ENCODE measurements at places on chromosomes 5 and 9.
A peak's percentile ranks its signal among the peaks of the same experiment; 100 is the strongest.

DNA sequence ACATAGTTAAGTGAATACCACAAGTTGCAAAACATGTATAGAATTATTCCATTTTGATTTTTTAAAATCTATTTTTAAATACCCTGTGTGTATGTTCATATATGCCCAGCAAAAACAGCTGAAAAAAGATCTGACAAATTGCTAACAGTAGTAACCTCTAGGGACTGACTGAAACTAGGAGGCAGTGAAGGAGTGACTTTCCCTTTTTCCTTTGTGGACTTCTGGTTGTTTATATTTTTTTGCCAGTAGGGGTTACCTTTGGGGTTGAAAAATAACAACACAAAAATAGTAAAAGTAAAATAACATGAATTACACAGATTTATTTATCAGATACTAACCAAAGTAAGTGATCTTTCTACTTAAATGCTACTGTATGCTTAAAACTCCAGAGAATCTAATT is 2.9 kb downstream of the MEGF9 start:
- DNase-seq = no peak

DNA sequence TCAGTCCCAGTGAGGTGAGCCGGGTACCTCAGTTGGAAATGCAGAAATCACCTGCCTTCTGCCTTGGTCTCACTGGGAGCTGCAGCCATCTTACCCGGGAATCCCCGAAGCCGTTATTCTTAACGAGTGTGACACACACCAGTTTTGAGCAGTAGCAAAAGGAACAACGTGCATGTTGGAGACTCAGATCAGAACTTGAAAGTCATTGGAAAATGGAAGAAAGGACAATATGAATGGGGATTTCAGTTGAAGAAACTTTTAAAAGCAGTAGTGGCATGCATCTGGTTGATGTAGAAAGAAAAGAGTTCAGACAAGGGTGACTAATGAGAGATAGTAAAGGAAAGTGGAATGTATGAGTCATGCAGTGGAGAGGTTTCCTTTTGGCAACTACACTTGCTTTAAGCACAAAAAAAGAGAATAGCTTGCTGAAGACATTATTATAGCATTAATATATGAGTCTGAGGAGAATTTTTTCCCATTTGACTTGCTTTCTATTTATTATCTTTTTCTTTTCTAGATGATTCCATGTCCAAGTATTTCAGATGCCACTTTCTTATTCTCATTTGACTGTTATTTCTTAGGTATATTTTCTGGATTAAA is 44.4 kb upstream of the ANKDD1B start:
- DNase-seq = peak; percentile 51

GRCh38 chr9:72173080-72173479 is 23.8 kb downstream of the GDA start:
- no peak for DNase-seq

DNA sequence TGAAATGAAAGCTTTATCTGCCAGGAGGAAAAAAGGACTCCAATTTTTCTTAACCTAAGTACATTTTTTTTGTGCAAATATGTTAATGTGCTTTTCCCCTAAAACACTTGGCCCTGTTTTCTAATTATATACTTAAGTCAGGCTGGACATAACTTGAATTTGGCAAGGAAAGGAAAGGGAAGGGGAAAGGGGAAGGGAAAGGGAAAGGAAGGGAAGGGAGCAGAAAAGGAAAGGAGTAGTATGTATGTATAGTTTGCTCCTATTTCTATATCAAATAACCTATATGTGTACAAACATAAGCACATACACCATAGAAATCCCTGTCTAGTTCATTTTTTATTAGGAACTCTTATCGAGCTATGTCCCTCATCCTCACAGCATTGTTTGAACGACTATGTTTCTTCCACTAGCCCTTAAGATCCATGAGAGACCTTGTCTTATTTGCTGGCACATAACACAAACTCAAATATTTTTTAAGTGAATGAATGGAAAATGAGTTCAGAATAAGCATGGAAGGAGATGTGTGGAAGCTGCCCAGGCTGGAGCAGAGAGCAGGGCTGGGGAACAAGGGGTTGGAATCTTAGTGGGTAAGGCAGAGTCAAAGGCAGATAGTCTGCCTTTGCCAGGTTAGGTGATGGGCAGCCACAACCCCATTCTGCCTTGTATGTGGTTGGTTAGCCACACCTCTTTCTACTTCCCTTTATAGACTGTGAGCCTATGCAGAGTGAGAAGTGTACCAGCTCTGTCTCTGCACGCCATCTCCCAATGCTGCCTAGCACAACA is 70.0 kb downstream of the KLHL3 start:
- DNase-seq = no peak

GRCh38 chr5:6108540-6108848 is 269.9 kb downstream of the MED10 start:
- DNase-seq = no peak

GRCh38 chr9:2872931-2873323 is 29.0 kb upstream of the PUM3 start:
- no peak for DNase-seq

DNA sequence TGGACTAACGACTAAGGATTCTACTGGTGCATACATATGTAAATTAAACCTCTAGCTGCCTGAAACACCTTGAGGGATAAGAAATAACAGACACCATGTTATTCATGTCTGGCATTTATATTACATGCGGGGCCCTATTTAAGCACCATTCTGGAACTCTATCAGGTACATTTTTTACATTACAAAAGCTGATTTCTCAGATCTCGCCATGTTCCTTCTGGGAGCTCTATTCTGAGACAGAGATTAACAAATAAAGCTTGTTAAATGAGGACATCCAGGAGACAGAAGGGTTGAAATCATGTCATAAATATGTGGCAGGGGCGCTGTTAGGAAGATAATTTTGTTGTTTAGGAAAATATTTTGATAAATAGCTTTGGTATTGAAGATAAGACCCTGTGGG is 93.4 kb upstream of the SLIT3 start:
- DNase-seq = no peak

DNA sequence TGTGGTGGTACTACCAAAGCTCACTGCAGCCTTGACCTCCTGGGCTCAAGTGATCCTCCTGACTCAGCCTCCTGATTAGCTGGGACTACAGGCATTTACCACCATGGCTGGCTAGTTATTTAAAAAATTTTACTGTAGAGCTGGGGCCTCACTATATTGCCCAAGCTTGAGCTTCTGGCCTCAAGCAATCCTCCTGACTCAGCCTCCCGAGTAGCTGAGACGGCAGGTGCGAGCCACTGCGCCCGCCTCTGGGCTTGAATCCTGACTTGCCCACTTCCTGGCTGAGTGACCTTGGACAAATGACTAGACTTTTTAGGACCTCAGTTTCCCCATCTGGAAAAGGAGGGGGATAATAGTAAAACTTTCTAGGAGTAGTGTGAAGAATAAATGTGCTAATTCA is 32.1 kb downstream of the NCS1 start:
- no peak for DNase-seq

- DNase-seq = no peak
These were observed 17.1 kb upstream of the FBXL17 start for GRCh38 chr5:108398964-108399363.

DNA sequence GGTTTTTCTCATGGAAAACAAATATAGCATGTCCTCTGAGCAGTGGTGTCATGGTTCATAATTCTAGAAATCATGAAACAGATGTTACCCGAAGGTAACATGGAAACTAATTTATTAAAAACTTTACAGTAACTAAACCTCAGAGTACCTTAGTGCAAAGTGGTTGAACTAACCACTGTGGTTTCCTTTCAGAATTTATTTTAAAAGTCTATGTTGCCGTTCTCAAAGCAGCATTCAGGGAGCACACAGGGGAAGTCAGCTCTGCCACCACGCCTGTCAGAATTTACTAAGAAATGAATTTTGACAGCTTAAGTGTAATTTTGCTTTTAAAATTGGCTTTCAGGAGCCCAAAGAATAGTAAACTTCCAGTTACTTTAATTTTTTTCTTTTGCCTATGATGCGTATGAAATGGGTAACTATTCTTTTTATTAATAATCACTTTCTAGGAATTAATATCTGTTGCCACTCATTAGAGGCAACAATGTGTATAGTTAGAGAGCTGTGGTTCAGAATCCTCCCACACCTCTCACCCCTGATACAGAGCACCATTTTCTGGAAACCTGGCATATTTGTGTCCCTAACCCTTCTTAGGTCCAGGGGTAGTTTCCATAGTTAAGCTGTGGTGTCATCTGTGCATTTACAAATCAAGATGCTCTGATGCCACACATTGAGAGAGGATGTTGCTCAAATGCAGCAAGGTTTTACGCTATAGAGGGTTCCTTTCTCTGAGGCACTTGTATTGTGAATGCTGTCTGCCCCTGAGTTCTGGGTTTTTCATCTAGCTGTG is 202.6 kb downstream of the ZSWIM6 start:
- no peak for DNase-seq

DNA sequence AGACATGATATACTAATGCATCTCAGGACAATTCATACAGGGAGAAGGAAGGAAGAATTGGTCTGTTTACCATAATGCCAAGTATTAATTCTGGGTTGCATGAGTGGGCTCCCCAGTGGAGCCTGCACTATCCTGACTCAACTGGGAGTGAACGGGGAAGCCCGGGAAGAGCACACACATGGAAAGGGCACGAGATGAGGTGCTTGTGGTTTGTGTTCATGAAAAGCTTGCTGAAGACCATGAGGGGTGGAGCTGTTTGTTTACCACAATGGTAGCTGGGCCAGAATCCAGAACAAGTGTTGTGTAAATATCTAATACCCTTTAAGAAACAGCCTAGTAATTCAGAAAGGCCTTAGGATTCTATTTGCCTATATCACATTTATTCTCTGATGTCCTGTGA is 44.6 kb downstream of the POC5 start:
- no peak for DNase-seq

DNA sequence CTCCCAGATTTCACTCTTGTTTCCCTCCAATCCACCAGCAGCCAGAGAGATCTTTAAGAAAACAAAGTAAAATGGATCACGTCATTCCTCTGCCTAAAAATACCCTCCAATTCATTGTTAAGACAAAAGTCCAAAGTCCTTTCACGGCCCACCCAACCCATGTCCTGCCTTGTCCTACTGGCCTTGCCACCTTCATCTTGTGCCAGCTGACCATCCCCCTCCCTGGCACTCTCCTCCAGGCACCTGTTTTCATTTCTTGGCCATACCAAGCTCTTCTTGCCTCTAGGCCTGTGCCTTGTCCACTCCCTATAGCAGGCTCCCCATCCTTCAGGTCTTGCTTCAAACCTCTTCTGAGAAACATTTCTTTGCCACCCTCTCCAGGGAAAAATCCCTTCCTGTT is 307.6 kb downstream of the MSX2 start:
- no peak for DNase-seq

- DNase-seq = no peak
These were observed 57.3 kb upstream of the SLC28A3 start for GRCh38 chr9:84397822-84398221.

GRCh38 chr5:7902201-7902600 is 33.3 kb downstream of the MTRR start:
- DNase-seq = no peak

GRCh38 chr9:91502913-91503672 is 79.5 kb upstream of the NFIL3 start:
- DNase-seq = no peak

- DNase-seq = no peak
These were observed 40.0 kb downstream of the PIK3R1 start for GRCh38 chr5:68255305-68256120.

DNA sequence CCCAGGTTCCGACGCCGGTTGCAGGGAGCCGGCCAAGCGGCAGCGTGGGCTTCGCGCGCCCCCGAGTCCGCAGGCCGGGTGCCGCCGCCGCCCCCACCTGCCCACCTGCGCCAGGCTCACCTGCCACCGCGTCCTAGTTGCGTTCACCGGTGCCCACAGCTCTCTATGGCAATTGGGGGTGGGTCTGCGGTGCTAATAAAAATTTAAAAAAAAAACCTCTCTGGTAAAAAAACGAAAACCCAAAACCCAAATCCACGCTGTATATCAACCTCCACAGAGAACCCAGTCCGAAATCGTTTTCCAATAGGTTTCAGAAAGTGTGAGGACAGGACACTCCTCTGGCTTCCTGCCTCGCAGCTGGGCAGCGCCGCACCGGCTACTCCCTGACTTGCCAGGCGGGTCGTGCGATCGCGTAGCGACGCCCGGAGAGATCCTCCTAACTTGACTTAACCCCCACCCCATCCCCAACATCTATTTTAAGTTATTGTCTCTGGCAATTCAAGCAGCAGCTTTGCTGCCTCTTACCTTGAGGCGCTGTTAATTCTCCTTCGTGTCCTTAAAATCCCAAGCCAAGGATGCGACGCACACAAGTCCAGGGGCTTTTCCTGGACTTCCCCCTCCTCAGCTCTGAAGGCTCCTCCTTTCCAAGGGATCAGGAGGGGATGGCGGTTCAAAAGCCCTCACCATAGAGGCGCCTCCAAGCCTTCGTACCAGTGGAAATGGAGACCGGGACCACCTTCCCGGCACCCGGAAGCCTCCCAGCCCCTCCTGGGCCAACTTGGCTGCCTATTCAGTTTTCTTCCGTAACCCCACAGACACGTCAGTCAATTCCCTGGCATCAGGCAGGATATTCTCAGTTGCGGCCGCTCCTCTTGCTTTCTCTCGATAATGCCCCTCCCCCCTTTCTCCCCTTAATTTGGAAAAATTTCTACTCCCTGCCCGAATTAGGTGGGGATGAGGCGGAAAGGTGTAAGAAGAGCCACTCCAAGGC is 1639.4 kb upstream of the C9orf72 start:
- peak; percentile 78 for DNase-seq

- DNase-seq = no peak
These were observed 24.1 kb downstream of the SLC1A3 start for GRCh38 chr5:36630201-36631145.

DNA sequence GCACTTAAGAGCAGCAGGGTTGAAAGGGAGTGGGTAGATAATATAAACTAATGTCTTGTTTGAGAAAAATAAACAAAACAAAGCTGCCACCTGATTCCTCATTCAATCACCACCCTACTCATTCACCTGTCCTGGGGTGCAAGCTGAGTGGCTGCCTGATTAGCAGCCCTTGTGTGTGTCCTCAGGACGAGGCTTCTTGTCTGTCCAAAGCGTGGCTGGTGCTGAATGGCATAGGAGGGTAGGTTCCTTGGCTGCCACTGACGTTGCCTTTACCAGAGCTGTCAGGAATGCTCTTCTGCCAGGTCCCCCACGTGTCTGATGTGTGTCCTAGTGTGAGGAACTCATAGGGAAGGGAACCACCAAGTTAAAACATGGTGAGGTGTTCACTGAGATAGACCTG is 146.6 kb upstream of the SLC24A2 start:
- peak; percentile 59 for DNase-seq

DNA sequence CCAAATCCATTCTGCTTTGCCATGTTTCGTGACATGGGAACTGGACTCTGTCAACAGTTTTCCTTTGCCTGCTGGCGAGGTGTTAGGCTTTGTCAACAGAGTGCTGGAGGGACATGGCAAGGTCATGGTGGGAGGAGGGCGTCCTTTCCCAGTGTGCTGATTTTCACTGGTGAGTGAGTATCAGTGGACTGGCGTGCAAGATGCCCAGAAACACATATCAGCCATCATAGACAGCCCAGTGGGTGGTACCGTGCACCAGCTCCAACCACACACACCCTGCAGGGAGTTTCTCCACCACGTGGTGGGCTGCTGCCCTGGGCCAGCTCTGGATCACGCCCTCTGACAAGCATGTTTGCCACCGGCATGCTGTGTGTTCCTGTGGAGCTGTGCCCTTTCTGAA is 50.0 kb upstream of the ABL1 start:
- DNase-seq = no peak

GRCh38 chr5:131272724-131273123 is 8.9 kb downstream of the CDC42SE2 start:
- DNase-seq = no peak

Measured in endodermal cell (in vitro differentiated cells).